Stimulated activated CD4-positive, alpha-beta T cell treated with anti-CD3 and anti-CD28 coated beads, Interleukin-12 subunit alpha, Interleukin-12 subunit beta, amount 100 ng/mL, for 48 hours (primary cell): ENCODE measurements at places on chromosomes 6 and 20.

GRCh38 chr6:10307476-10307875, 107.4 kb downstream of the TFAP2A start:
- no peak for DNase-seq

DNA sequence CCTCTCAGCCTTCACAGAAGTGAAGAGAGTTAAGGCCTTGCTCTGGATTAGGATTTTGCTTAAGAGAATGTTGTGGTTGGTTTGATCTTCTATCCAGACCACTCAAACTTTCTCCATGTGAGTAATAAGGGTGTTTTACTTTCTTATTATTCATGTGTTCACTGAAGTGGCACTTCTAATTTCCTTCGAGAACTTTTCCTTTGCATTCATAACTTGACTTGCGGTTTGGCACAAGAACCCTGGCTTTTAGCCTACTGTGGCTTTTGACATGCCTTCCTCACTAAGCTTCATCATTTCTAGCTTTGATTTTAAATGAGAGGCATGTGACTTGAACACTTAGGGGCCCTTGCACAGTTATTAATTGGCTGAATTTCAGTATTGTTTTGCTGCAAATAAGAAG, 166.1 kb upstream of the OPRM1 start:
- no peak for DNase-seq

DNA sequence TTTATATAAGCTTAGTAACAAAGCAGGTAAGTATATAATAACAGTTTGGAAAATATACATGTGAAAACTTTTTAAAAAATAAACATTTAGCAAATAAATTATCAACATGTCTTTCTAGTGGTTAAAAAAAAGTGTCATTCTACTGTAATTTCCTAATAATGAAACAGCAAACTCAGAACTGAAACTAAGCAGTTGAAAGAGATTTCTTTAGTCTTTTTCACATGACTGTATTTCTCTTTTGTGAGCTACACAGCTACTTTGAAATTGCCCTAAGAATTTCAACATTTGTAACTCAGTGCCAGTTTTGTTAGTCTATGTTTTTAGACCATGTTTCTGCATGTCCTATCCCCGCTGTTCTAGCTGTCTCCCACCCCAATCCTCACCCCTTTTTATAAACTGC, 28.4 kb upstream of the SDHAF4 start:
- DNase-seq = no peak

DNA sequence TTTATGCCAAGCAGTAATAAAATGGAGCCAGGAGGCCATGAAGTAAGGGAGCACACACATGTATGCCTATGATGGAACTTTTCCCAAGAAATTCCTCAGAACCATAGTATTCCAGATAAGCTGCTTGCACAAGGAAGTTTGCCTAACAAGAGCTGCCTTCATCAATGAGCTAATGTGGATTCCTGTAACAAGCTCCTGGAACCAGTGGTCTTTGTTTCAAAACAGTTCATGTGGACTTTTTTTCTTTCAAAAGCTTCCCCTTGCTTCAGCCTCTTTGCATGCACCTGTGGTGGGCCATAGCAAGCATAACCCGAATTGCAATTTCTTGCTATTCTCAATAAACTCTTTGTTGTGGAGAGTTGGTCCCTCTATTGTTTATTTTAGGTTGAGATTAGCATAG, 359.6 kb downstream of the UTRN start:
- no peak for DNase-seq
